ENCODE measurements at places on chromosomes 1 and 21. TPM values are rescaled to one million over a fixed set of nuclear protein-coding genes. Genes with fewer than 3 reads are reported as not detected.

GRCh38 chr1:213331631-213332175 lies 280.7 kb downstream of the RPS6KC1 start:
- DNase-seq, result no peak

DNA sequence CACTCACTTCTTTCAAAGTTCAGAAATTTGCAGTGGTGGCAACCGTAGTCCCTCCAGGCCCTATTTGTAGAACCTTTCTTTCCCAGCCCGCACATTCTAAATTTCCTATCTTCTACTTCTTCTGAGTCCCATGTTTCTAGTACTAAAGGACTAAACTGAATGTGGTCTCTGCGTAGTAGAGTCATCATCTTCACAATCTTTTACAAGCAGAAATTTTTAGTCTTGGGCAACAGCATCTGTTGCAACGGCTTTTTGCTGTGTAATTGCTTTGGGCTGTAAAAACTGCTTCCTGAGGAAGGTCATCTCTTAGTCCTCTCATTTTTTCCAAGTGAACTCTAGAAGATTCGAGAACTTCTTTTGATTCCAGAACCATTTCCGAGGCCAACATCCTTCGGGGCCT lies 23.9 kb downstream of the VAV3 start:
- DNase-seq, result peak; percentile 69

GRCh38 chr1:236253918-236254637 lies 27.7 kb downstream of the ERO1B start:
- no peak for DNase-seq

GRCh38 chr1:44135886-44136285 lies 5.5 kb downstream of the KLF18 start:
- peak; percentile 53 for DNase-seq

- no peak for DNase-seq
These were observed 41.9 kb downstream of the UBE2G2 start for GRCh38 chr21:44759628-44760285.

GRCh38 chr21:14945176-14945575 lies 119.6 kb downstream of the NRIP1 start:
- no peak for DNase-seq

DNA sequence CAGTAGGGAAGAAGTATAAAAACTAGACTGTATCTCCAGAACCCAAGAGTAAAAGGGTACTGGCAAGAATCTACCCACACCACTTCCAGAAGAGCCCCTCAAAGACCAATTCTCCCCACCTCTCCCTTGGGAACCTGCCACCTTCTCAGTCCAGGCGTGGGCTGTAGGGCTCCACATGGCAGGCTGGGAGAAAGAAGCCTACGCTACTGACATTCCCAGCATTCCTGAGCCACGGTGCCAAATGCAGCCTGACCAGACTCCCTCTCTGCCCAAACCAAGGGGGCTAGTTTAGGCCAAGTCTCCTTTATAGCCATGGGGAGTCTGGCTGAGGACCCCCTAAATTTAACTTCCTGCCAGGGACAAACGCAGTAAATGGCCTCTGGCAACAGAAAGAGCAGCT lies 2.0 kb downstream of the UBE2Q1 start:
- DNase-seq, result no peak

DNA sequence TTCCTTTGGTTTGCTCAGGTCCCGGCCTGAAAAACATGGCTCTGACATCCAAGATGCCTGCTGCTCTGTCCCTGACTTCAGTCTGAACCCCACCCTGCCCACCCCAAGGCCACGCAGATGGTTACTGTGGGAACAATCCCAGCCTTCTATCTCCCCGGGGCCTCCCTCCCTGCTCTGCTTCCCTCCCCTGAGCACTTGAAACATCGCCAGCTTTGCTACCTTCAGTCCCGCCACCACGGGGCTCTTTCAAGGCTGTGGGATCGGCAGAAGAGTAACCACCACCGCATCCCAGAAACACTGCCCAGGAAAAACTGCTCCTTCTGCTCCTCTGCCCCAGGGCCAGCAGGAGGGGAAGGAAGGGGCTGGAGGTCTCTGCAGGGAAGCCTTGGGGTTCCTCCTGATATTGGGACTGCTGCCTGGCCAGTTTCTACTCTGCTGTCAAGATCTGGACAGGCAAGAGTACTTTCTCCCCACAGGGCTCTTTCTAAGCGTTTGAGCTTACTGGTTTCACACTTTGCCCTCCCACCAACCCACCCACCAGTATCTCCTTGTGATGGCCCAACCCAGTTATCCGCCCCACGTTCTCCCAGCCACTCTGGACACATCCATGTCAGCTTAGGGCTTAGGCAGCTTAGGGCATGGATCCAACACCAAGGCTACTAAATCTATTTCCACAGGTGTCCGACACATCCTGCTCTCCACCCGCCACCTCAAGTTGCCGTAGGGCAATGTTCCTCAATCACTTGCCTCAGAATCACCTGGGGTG lies 8.4 kb downstream of the ETNK2 start:
- DNase-seq, result no peak

DNA sequence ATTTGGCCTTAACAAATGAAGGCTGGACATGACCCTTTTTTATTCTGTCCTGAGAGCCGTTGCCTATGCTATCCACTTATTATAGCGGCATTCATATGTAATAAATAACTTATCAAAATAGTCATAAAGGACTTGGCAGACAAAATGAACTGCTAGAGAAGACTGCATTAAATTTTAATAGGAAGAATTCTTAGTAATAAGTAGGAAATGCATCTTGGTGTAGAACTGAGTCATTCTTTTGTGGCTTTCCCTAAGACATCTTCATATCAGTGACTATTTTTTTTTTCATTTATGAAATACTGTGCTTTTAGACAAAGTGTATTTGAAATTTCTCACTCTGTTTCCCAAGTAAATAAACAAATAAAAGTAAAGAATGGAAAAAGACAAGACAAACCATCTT lies 45.6 kb downstream of the PBX1 start:
- DNase-seq, result peak; percentile 25

GRCh38 chr1:66433611-66434010 lies 100.3 kb upstream of the SGIP1 start:
- no peak for DNase-seq

- DNase-seq, result no peak
These were observed 128.9 kb upstream of the NR5A2 start for GRCh38 chr1:199898654-199899053.

DNA sequence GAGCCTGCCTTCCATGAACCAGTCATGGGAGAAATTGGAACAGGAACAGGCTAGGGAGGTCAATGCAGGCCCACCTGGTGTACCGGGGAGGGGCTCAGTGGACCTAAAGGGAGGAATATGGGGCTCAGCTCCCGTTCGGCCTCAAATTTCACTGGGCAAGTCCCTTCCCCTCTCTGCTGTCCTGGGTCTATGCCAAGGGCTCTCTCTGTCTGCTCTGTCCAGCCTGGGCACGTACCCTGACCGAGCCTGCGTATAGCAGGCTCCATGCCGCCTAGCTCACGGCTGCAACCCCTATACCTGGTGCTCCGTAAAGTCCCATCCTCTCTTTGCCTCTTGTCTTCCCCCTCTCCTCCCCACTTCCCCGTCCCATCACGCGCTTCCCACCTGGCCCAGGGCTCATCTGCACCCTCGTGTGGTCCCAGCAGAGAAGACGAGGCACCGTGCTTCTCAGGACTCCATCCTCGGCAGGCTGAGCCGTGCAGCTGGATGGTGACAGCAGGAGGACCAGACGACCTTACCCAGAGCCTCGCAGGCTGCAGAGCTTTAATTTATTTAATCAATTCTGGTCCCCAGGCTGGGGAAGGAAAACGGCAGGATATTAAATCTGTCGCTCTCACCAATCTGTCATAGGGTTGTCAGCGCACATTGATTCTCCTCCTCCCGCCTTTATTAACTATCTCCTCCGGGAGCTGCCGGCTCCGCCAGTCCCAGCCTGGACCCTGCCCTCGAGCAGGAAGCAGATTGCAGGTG lies 25.0 kb upstream of the DISP3 start:
- DNase-seq, result no peak

DNA sequence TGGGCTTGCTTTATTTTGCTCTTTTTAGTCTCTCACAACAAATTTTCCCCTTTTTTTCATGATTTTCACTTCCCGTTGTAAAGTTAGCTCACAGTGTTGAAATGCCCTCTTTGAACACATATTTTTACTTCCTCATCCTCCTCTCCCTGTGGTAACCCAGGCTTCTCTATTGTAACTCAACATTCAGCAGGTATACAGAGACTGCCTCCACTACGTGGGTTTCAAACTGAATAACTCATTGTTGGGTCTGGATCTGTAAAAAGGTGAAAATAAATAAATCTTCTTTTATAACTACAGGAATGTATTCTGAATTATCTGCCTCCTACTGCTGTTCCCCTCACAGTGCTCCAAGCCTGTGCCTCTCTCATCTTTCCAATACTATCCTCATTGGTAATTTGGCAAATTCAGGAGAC lies 166.4 kb downstream of the RUNX1 start:
- DNase-seq, result no peak

- DNase-seq, result peak; percentile 79
These were observed 7.8 kb upstream of the SRRM1 start for GRCh38 chr1:24635195-24635843.

DNA sequence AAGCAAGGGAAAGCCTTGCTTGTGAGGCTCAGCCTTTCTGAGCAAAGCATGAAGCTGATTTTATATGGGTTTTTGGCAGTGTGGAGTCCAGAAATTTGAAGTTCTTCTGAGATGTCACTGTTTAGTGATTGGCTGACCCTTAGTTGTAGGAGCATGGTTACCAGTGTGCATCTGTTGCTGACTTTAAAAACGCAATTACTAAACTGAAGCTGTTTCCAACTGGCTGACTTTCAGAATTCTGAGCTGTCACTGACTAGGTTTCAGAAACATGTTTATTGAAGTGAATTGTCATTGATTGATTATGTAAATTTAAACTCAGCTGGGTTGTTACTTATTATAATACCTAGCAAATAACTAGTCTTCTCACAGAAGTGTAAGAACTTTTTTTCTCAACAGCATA lies 89.4 kb downstream of the PDE4B start:
- DNase-seq, result no peak

DNA sequence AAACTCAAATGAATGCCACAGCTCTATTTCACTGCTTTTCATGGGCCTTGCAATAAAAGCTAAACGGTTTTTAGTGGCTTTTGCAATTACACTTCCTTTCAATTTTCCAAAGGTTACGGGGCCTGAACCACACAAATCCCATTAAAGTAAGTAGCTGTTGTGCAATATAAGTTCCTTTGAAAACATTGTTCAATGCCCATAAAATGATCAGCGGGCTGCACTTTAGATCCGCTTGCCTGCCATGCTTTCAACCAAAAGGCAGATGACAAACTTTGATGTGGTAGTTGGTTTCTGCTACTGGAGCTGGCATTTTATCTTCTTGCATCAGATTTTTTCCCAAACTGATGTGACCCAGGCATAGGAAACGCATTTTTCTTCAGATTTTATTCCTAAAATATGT lies 50.2 kb downstream of the PRRX1 start:
- peak; percentile 81 for DNase-seq

- DNase-seq, result no peak
These were observed 364.5 kb upstream of the DAB1 start for GRCh38 chr1:57788313-57788712.

GRCh38 chr1:186999506-186999905 lies 170.8 kb downstream of the PLA2G4A start:
- DNase-seq, result no peak

- no peak for DNase-seq
These were observed 4.1 kb downstream of the UQCRHL start for GRCh38 chr1:15803380-15803779.

DNA sequence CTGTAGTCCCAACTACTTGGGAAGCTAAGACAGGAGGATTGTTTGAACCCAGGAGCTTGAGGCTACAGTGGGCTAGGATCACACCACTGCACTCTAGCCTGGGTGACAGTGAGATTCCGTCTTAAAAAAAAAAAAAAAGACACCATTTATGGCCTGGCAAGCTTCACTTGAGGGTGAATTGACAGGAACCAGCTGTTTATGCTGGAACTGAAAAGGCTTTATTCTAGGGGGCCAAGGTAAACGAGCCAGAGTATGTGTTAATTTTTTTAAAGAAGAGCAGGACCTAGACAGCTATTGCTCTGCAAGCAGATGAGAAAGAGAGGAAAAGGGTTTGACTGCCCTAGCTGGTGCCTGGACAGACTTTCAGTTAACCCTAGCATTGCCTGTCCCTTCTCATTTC lies 37.0 kb downstream of the S100A6 start:
- no peak for DNase-seq

- no peak for DNase-seq
These were observed 2.5 kb downstream of the CGN start for GRCh38 chr1:151513626-151514121.

DNA sequence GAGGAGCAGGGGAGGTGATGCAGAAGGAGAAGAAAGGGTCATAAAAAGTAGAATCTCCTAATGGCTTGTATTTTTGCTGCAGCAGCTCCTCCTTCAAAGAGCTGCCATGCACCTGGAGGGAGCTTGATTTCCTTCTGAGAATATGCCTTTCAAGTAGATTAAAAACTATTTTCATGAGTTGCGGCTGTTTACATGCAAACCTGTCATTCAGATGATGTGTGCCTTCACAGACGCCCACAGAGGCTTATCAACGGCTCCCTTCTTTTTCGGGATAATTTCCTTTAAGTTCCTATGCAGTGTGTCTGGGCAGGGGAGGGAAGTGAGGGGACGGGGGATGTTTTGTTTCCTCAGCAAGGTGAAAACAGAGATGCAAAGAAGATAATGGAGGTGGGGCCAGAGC lies 38.8 kb downstream of the TNR start:
- DNase-seq, result no peak

DNA sequence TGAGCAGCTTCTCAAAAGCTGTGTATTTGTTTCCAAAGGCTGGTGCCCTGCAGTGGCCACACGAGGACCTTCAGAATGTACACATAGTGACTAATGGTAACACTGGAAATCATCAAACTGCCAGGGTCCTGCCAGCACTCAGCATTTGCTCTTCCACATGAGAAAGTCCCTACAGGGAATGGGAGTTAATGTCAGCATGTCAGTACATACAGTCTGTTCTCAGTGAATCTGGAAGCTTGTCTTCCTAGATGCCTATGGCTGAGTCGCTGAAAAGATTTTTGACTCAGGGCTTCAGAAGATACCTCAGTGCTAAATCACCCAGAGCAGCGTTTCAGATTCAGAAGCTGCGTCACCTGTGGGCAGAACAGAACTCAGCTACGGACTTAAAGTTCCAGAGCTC lies 108.2 kb downstream of the CDC7 start:
- DNase-seq, result peak; percentile 78

Gene KCNE1
- under 0.01 TPM for total RNA-seq

Gene CRYAA
- not detected for total RNA-seq

Gene RRP1B
- 36.3 TPM for total RNA-seq

Gene COL24A1
- total RNA-seq, result 3.9 TPM

Gene SPRR4
- total RNA-seq, result not detected

Gene MAB21L3
- total RNA-seq, result under 0.01 TPM

Gene CFAP74
- not detected for total RNA-seq

Gene GBP1
- 88.3 TPM for total RNA-seq

Measured in fibroblast of villous mesenchyme (primary cell).